Brain (organoid and tissue), 16 donors: ENCODE measurements at places on chromosomes 3 and 15.

DNA sequence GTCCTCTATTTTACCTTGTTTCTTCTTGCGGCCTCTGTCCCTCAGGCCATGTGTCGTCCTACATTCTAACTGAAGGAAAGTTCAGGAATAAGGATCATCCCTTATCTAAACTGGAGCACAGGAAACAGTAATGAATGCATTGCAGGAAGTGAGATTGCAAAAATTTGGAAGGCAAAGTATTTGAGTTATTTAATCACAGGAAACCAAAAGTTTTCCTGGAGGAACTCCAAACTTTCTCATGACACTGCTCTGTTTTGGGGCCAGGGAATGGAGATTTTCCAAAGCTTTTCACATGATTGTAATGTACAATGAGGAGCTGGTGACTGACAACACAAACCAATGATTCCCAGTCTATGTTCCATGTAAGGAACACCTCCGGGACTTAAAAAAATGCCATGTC is 57.8 kb upstream of the PLSCR4 start:
- no peak for DNase-seq

- DNase-seq: no peak
Measured at GRCh38 chr3:127250032-127250431, 37.8 kb downstream of the PRR20G start.

- DNase-seq: no peak
Measured at GRCh38 chr3:14798231-14798630, 20.5 kb upstream of the FGD5 start.

- no peak for DNase-seq
Measured at GRCh38 chr3:72453706-72454105, 394.5 kb downstream of the SHQ1 start.

- DNase-seq: peak; percentile 63
Measured at GRCh38 chr3:98733053-98733811, 29.9 kb upstream of the ST3GAL6 start.

DNA sequence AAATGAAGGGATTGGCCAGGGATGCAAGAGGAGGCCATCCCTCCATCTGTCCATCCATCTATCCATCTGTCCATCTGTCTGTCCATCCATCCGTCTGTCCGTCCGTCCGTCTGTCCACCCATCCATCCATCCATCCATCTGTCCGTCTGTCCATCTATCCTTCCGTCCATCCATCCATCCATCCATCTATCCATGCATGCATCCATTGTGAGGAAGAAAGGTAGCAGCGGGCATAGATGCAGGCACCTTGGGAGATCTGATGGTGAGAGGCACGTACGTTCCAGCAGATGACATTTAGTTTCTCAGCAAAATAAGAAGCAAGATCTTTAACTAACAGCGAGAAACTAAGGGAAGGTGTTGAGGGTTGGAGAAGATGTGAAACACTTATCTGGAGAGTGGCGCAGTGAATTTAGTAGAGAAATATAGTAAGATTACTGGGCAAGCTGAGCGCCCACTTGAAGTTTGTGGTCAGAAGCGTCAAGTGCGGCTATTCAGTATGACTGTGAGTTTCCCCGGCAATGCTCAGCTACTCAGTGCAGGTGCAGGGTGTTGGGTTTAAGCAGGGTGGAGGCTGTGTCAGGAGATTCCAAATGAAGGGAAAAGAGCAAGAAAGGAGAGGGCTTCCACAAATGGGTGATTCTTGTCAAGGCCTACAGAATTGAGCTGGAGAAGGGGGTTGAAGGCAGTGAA is 22.4 kb upstream of the SRP14 start:
- no peak for DNase-seq

DNA sequence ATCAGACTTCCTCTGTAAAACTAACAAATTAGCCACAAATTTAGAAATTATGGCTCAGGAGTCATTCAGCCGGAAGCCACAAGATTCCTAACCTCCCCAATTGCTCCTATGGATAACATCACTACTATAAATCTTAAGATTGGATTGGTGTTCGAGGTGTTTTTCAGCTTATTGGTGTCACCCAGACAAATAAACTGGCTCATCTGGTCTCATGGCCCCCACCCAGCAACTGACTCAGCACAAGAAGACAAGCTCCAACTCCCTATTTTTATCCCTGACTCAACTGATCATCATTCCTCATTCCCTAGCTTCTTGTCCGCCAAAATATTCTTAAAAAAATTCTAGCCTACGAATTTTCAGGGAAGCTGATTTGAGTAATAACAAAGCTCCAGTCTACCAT is 135.1 kb upstream of the STRIT1 start:
- DNase-seq: no peak

DNA sequence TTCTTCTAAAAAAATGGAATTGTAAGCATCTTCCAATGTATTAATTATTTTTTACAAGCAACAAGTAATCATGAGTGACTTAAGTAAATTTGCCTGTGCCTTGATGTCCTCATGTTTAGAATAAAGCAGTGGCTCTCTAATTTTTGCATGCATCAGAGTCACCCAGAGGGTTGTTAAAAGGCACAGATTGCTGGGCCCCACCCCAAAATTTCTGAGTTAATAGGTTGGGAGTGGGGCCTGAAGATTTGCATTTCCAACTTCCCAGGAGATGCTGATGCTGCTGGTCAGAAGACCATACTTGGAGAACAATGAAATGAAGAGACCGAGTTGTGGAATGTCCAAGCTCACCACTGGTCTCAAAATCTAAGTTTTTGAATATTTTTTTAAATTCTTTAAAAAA is 70.2 kb downstream of the ARHGAP31 start:
- DNase-seq: no peak

GRCh38 chr3:30918761-30919160 is 24.3 kb upstream of the GADL1 start:
- DNase-seq: peak; percentile 71

- DNase-seq: no peak
Measured at GRCh38 chr3:41193794-41194539, 5.3 kb upstream of the CTNNB1 start.

DNA sequence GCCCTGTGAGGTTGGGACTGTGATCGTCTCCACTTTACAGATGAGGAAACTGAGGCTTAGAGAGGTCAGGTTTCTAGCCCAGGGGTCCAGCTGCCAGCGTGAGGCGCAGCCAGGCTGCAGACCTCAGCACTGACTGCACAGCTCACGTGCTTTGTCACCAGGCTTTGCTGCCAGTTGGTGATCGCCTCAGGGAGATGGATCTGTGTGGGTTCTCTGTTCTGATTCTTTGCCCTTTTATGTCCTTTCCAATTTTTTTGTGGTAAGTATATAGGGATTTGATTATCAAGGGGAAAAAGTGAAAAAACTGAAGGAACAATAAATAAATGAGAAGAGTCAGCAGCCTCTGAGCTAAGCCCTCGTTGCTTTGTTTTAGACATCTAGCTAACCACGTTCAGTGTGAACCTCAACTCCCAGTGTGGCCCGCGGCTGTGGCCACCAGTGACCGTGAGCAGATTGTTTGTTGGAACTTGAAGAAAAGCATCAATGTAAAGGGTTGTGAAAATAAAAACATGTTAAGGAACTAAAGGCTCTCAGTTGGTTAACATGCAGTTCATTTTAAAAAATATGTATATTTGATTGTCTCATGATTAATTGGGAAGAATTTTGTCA is 117.6 kb downstream of the PDE8A start:
- no peak for DNase-seq

DNA sequence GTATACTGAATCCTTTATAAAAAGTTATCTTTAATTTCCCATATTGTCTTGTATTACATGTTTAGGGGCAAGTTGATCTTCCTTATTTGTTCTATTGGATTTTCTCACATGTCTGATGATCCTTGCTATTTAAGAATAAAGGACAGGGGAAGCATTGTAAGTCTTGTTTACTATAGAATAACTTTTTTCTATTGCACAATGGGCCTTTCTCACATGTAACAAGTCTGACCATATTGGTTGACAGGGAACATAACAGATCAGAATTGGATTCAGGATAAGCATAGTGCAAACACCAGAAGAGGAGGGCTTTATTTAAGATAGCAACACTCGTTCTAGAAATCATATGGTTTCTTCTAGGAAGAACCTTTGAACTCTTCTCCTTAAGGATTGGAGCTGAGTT is 257.9 kb upstream of the RBMS3 start:
- no peak for DNase-seq

- DNase-seq: no peak
Measured at GRCh38 chr15:70561885-70562284, 201.5 kb downstream of the UACA start.

- no peak for DNase-seq
Measured at GRCh38 chr3:186651678-186652215, 11.5 kb downstream of the FETUB start.

DNA sequence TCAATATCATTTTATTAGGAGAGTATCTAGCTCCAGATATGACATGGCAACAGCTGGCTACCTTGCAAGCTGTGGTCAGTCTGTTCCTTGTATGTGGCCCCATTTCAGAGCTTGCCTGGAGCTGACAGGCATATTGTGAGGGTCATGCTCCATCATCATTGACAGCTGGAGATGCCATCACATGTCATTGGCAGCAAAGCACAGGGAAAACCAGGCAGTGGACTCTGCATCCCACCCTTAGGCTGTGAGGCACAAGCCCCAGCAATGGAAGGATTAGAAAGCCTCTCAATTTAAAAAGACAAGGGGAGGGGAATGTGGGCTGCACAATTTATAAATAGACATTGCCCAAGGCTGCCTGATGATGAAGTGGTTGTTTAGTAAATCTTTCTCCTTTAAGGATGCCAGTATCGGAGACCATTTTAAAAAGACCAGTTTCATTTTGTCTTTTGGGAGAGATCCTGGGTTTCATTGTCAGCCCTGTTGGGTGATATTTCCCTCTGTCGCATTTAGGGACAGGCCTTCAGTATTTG is 27.9 kb downstream of the LNP1 start:
- no peak for DNase-seq
